GM23248 (cell line): ENCODE measurements at places on chromosomes 1 and 21.

GRCh38 chr1:63728611-63729226 is 45.1 kb upstream of the ROR1 start:
- no peak for DNase-seq

DNA sequence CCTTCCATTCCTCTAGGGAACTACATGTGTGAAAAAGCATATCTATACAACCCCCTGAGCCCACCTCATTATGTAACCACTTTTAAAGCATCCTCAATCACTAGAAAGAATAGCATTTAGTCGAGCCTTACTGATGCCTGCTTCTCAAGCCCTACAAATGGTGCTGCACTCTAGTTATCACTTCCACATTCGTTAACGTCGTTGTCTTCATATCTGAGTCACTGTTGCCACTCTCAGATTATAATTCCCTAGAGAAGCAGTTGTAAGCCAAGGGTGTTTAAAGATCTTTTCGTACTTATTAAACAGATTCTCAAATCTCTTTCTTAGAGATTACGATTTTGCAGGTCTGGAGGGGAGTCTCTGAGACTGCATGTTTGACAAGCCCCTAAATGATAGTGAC is 16.5 kb downstream of the ATP1B1 start:
- no peak for DNase-seq

- no peak for DNase-seq
These were observed 671.9 kb downstream of the RWDD3 start for GRCh38 chr1:95905818-95906395.

DNA sequence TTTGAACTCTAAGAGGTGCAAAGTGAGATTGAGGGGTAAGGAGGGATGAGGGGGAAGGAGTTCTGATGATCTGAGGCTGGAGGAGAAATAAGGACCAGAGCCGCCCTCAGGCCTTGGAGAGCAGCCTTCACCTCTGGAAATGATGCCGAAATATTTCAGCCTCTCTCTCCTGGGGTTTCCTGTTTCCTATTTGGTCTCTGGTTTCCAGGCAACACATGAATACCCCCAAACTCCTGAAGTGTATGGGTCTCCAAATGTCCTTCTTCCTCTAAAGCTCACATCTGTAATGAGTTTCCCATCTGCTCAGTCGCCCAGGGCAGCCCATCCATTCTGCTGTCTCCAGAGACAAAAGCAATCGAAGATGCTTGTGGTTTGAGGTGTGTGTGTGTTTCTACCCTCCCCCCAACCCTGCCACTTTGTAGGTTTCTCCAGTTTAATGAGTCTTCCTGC is 52.0 kb upstream of the FAM20B start:
- no peak for DNase-seq

GRCh38 chr1:193677874-193678273 is 491.5 kb upstream of the B3GALT2 start:
- no peak for DNase-seq

DNA sequence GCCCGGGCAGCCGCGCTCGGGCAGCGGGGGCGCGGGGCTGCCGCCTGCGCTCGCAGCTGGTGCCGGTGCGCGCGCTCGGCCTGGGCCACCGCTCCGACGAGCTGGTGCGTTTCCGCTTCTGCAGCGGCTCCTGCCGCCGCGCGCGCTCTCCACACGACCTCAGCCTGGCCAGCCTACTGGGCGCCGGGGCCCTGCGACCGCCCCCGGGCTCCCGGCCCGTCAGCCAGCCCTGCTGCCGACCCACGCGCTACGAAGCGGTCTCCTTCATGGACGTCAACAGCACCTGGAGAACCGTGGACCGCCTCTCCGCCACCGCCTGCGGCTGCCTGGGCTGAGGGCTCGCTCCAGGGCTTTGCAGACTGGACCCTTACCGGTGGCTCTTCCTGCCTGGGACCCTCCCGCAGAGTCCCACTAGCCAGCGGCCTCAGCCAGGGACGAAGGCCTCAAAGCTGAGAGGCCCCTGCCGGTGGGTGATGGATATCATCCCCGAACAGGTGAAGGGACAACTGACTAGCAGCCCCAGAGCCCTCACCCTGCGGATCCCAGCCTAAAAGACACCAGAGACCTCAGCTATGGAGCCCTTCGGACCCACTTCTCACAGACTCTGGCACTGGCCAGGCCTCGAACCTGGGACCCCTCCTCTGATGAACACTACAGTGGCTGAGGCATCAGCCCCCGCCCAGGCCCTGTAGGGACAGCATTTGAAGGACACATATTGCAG is 3.0 kb downstream of the ARTN start:
- DNase-seq = peak; percentile 69

- peak; percentile 89 for DNase-seq
These were observed 987 bp upstream of the CDCP2 start for GRCh38 chr1:54153535-54154439.

DNA sequence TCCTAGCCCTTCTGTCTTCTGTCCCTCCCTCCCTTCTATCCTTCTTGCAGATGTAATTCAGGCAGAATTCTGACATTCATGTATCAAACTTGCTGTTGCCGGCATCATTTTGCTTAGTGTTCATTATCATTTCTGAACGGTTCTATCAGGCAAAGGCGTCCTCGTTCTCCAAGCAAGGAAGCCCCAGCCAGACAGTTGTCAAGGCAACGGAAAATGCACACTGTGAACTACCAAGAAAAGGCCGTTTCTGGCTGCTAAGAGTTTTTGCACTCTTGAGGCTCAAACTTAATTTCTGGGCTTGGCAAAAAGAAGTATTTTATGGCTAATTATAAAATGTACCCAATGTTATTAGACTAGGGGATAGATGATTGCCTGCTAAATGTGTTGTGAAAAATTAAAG is 164.7 kb upstream of the KCNJ15 start:
- DNase-seq = no peak

DNA sequence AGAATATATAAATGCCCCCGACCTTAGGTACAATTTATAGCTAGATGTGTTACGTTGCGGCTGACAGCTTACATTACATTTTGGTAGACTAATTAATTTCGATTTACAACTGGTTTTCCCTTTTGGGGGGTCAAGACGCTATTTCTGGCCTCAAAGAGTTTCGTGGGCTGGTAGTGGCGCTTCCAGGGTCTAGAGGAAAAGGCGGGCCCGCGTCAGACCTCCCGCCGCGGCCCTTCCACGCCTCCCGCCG is 391 bp downstream of the IFT25 start:
- DNase-seq = peak; percentile 71

- no peak for DNase-seq
These were observed 44.9 kb upstream of the ECE1 start for GRCh38 chr1:21335088-21335691.

DNA sequence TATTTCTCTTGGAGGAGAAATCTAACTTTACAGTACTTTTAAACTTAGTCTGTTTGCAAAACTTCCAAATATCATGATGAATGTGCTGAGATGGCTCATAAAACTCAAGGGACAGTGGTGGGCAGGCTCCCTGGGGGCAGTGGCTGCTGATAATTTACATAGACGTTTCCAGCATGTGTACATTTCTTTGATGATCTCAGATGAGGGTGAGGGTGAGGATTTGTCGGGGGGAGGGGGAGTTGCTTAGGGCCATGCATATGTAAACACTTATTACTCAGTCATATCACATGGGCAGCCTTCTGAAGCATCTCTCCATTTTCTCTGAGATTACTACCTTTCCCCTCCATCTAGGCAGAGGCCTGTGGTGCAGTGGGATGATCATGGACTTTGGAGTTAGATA is 152.9 kb upstream of the HMGB4 start:
- DNase-seq = peak; percentile 75

DNA sequence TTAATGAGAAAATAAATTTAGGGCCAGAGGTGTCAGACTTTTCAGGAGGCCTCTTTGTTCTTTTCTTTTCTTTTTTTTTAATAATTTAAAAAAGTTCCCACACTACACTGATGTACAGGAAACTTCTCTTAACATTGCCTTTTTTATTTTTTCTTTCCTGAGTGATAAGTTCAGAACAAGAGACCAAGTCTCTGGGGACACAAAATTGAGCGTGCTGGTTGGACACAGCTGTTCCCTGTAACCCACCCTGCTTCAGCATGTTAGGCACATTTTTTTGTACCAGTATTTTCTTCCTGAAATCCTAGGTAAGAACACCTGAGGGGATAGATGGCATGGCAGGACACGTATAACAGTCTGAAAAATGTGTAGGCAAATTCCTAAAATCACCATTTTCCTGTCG is 50.1 kb downstream of the PBX1 start:
- no peak for DNase-seq

GRCh38 chr1:31788825-31789256 is 24.7 kb upstream of the ADGRB2 start:
- DNase-seq = peak; percentile 91

DNA sequence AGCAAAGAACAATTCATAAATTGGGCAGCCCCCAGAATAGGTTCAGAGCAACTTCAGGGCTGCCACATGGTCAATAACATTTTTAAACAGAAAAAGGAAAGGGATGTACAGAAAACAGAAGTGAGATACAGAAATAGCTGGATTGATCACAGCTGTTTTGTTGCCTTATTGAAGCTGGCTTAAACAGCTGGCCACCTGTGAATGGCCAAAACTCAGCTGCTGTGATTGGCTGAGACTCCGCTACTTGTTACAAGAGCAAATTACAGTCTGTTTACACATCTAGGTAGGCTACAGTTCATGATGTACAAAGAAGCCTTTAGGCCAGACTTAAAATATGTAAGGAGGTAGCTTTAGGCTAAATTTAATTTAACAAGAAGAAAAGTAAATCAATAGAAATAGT is 11.6 kb upstream of the IFNAR1 start:
- no peak for DNase-seq

GRCh38 chr21:19547951-19548840 is 1144.6 kb upstream of the TMPRSS15 start:
- DNase-seq = no peak

GRCh38 chr1:65049941-65050713 is 83.8 kb upstream of the JAK1 start:
- no peak for DNase-seq

GRCh38 chr1:75855010-75855409 is 58.3 kb downstream of the MSH4 start:
- DNase-seq = peak; percentile 38

DNA sequence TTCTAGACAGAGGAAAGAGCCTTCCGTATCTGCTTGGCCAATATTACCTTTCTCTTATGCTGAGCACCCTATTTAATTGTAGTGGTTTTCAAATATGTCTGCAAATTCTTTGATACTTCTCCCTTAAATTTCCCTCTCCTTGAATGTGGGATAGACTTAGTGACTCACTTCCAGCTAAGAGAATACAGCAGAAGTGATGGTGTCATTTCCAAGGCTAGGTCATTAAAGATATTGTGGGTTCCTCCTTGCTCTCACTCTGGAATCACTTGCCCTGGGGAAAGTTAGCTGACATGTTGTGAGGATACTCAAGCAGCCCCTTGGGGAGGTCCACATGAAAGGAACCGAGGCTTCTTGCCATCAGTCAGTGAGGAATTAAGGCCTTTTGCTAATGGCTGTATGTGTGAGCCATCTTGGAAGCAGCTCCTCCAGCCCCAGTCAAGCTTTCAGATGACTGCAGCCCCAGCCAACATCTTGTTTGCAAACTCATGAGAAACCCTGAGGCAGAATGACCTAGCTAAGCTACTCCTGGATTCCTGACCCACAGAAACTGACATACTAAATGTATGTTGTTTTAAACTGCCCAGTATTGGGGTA is 8.1 kb upstream of the CITED4 start:
- peak; percentile 55 for DNase-seq

GRCh38 chr1:221074332-221074731 is 195.1 kb downstream of the HLX start:
- no peak for DNase-seq

GRCh38 chr21:27827972-27828371 is 861.1 kb upstream of the ADAMTS5 start:
- no peak for DNase-seq

GRCh38 chr1:10046356-10047085 is 13.8 kb downstream of the UBE4B start:
- DNase-seq = peak; percentile 56

DNA sequence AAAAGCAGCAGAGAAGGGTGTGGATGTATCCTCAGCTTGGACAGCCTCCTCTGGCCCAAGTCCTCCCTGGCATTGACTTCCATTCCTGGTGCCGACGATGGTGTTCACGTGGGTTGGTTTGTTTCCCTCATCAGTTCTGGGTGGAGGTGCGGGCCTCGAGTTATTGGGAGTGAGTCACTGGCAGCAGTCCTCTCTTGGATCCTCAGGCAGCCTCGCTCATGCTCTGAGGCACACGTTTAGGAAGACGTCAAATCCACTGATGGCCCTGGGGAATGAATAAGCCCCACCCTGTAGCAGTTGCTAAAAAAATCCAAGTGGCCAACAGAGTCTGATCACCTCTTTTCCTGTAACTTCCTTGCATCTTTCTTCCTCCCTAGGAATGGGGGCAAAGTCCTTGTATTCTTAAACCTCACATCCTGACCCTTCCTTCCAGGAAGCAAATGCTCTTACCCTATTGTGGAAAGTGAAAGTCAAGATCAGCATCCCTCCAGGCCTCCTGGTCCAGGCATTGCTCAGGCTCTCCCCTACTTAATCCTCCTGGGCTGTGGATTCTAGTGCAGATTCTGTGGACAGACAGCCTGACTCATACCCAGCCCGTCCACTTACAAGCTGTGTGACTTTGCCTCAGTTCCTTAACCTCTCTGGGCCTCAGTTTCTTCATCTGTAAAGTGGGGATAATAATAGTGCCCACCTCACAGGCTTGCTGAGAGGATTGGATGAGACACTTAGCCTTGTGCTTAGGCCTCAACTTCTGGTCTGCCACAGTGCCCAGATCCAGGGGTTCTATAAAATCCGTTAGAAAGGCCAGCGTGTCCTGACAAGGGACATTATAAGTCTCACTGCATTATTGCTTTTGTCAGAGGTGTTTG is 111.1 kb downstream of the TLR5 start:
- DNase-seq = peak; percentile 96

DNA sequence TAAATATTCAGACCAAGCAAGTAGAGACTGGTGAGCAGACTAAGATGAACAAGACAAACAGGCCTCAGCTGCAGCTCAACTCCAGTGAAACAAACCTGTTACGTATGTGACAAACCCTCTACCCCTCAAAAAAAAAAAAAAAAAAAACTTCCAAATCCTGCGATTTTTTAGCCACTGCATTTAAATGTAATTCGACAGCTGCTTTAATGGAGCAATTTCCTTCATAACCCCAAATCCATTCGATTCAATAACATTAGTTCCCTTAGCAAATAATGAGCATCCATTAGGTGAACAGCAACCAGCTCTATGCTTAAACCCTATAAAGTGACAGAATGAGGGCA is 31.1 kb downstream of the SIPA1L2 start:
- no peak for DNase-seq

DNA sequence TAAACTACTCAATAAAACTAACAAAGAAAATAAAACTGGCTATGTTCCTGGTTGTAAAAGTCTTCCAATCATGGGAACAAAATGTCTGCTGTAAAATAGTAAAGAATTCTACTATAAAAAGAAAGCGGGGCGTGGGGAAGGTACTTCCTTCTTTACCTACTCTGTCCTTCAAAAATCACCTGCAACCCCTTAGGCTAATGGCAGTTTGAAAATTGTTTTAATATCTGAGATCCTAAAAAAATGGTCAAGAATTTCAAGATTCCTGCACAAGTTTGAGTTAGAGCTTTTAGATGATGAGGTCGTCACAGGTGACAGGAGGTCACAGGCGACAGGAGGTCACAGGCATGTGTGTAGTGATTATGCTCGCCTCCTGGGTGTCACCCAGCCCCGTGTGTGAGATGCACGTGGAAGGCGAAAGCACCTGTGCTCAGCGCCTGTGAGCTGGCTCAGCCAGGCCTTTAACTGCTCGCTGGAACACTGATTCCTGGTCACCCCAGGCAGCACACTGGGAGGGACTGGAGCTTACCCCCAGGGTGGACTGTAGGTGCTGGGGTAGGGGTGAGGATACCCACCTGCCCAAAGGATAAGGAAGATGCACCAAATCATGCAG is 18.6 kb upstream of the TMPRSS2 start:
- no peak for DNase-seq

- DNase-seq = no peak
These were observed 78.3 kb downstream of the MAB21L3 start for GRCh38 chr1:116189481-116189880.

GRCh38 chr21:41831866-41832595 is 47.1 kb downstream of the PRDM15 start:
- no peak for DNase-seq
